Suppressor macrophage (primary cell): ENCODE measurements at places on chromosomes 3 and 15.
A peak's percentile ranks its signal among the peaks of the same experiment; 100 is the strongest.

DNA sequence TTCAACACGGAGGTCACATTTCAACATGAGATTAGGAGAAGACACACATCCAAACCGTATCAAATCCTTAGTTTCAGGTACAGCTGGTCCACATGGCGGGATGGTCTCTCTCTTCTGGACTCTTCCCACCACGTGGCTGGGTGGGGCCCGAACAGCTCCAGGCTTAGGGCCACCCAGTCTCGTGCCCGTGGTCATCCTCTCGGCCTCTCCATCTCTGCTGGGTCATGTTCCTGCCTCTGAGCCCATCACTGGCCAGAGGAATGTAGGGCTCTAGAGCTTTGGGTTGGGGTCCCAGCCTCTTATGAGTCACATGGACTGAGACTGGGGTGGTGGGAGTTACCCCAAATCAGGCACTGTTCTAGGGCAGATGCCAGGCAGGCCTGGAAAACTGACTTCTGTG lies 12.2 kb downstream of the SYNM start:
- DNase-seq = no peak

DNA sequence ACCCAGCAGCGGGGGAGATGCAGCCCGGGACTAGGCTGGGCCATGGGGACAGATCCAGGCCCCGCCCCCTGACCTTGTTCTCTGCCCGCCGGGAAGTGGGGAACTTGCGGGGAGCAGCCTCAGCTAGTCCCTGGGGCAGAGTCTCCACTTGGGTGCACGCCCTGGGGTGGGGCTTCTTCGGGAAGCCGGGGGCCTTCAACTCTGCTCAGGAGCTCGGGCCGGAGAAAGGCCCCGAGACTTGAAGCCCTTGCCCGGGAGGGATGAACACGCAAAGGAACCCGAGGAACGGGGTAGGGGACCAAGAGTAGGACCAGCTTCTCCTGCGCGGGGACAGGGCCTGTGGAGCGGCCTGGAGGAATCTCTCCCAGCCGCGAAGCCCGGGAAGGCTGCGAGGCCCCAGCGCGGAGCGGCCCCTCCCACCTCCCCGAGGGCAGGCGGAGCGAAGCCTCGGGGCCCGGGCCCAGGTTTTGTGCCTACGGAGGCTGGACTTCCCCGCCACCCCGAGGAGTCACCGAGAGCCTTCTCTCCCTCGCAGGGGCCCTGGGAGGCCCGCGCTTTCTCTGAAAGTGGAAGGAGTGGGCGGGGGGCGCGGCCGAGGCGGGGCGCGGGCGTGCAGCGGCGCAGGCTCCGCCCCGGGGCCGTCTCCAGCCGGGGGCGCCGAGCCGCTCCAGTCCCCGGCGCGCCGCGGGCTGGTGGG lies at the start of gene ITPKA:
Gene ITPKA (plus strand): TSS at position 670 of the 697 bp plus-strand sequence. CDS start 54 bp downstream, outside the sequence.
- peak; percentile 90 for DNase-seq

DNA sequence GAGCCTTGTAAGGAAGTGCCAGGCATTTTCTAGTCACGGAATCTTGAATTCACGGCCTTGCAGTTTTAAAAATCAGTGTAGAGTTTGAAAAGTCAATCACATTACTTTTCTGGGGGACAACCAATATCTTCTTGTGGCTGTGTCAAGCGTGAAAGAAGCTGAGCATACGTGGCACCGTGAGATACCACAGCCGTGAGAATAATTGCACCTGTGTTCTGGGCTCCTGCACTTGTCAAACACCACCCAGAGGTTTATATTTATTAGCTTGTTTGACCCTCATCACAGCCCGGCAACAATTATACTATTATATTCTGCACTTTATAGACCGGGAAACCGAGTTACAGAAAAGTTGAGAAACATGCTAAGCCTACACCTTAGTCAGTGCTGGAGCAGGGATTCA lies 45.2 kb downstream of the ARRDC4 start:
- DNase-seq = no peak

- DNase-seq = no peak
Measured at GRCh38 chr15:64580696-64581407, 120.5 kb downstream of the ZNF609 start.

DNA sequence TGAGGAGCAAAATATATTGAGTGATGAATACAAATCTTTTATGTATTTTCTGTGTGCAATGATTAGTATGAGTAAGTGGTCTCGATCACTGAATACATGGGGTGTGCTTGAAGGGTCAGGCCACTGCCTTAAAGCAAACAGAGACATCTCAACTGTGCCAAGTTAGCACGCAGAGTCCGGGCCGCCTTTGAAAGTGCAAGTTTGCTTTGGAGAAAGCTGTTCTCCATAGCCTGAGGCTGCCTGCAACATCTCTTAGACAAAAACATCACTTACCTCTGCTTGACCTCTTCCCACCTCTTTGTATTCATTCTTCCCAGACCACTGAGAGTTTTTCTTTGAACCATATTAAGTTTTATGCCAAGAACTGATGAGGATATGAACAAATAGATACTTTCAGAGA lies 267.0 kb downstream of the ZBTB20 start:
- DNase-seq = no peak
